ENCODE measurements at places on chromosomes 7 and 10.

GRCh38 chr7:108078211-108078673 is 51.9 kb downstream of the LAMB4 start:
- no peak for DNase-seq

DNA sequence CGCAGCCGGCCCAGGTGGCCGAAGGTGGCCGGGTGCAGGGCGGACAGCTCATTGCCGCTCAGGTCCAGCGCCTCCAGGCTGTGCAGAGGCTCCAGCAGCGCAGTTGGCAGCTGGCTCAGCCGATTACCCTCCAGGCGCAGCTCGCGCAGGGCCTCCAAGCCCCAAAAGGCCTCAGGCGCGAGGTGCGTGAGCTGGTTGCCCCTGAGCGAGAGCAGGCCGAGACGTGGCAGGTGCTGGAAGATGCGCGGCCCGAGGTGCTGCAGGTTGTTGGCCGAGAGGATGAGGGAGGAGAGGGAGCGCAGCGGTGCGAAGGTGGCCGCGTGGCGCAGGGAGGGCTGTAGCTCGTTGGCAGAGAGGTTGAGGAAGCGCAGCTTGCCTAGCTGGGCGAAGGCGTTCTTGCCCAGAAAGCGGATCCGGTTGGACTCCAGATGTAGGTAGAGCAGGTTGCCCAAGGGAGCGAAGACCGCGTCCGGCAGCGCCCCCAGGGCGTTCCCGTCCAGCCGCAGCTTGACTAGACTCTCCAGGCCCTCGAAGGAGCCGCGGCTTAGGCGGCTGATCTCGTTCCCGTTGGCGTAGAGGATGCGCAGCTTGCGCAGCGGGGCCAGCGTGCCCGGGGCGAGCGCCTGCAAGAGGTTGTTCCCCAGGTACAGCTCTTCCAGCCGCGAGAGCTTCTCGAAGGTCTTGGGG is 923 bp downstream of the TRIL start:
- DNase-seq: peak; percentile 80

GRCh38 chr7:114691605-114692004 is 230.3 kb upstream of the MDFIC start:
- DNase-seq: no peak

GRCh38 chr10:43336061-43336460 is 35.4 kb upstream of the FXYD4 start:
- DNase-seq: no peak

DNA sequence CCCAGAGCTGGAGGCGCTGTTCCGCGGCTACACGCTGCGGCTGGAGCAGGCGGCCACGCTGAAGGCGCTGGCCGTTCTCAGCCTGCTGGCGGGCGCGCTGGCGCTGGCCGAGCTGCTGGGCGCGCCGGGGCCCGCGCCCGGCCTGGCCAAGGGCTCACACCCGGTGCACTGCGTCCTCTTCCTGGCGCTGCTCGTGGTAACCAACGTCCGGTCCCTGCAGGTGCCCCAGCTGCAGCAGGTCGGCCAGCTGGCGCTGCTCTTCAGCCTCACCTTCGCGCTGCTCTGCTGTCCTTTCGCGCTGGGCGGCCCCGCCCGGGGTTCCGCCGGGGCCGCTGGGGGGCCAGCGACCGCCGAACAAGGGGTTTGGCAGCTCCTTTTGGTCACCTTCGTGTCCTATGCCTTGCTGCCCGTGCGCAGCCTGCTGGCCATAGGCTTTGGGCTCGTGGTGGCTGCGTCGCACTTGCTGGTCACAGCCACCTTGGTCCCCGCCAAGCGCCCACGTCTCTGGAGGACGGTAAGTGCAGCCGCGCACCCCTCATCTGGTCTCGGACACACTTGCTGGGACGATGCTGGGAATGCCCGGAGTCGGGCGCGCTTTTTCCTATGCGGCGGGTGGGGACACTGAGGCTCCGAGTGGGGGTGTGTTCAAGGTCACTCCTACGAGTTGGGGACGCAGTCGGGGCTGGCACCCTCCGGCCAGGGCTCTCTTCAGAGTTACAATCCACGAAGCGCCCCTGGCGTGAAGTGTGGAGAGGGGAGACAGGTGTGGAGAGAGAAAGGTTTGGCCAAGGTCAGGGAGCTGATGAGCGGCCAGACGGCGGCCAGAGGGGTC is 717 bp downstream of the ADCY1 start:
- DNase-seq: peak; percentile 80

DNA sequence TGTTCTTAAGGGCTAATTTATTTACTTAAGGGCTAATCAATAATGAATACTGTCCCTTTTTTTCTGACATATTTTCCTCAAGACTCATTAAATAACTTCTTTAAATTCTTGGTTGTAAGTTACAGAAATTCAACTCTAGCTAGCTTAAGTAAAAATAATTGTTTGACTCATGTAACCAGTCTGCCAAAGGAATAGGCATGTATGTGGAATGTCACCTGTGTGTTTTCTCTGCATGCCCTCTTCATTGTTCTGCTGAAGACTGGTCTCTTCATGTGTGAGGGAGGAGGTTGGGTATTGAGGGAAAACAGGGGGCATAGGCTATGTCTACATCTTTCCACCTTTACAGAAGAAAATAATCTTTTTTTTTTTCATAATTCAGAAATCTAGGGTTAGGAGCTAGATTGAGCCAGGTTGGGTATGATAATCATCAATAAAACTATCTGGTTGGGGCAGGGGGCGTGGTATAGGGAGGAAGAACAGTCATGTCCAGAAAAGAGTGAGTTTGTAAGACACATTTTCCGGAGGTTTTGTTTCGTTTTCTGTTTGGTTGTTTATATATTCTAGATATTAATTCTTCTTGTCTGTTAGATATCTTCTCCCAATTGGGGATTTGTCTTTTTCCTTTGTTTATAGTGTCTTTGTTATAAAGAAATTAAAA is 37.9 kb downstream of the EXOC4 start:
- DNase-seq: no peak

DNA sequence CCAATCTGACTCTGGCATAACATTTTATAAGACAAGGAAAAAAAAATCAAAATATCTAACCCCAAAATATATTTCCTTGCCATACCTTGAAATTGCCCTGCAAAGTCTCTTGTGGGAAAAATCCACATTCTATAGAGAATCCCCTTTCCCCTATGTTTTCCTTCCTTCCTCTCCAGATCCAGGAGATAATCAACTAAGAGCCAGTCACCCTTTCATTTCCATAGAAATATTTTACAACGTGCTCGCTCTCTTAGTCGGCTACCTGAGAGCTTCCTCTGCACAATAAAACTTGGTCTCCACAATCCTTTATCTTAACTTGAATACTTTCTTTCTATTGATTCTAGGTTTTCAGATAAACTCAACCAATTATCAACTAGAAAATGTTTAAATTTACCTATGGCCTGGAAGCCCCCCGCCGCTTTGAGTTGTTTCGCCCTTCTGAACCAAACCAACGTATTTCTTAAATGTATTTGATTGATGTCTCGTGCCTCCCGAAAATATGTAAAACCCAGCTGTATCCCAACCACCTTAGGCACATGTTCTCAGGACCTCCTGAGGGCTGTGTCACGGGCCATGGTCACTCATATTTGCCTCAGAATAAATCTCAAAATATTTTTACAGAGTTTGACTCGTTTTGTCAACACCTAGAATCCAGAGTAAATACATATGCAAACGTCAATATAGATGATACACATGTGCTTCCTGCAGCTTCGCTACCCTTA is 869 bp downstream of the PSAP start:
- DNase-seq: no peak

- no peak for DNase-seq
Observed at GRCh38 chr7:30633223-30633622, 38.5 kb downstream of the GARS1 start.

DNA sequence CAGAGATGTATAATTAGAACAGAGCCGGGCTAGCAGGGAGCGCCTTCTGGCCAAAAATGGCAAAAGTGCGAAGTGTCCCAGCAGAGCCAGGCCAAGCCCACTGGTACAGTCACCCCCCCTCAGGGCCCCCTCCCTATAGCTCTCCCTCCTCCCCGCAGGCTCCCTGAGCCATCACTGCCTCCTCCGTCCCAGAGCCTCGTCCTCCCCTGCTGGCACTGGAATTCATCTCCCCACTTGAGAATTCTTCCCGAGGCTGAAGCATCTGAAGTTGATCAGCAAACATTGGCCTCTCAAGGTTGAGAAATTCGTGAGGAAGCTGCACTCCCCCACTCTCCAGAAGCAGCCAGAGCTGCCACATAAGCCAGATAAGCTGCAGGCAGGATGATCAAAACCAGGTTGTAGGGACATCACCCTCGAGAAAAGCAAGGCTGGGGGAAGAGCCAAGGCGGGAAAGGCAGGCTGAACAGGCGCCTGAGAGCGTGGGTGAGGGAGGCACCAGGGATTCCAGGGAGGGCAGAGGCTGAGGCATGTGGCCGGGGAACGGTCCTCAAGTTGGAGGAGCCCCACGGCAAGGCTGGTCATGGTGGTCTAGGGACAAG is 23.4 kb downstream of the CAMK2G start:
- peak; percentile 81 for DNase-seq

DNA sequence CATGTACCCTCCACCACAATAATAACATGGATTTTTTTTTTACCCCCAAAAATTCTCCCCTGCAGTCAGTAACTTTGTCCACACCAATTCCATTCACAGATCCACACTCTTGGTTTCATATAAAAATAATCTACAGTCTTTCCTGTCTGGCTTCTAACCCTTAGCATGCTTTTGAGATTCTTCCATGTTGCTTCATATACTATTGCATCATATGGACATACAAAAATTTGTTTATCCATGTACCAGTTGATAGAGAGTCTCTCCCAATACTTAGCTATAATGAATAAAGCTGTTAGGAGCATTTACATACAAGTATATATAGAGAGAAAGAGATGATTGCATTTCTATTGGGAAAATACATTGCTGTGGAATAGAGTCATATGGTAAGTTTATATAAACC is 575.0 kb downstream of the XPNPEP1 start:
- DNase-seq: no peak

GRCh38 chr10:78717200-78717599 is 351.6 kb upstream of the ZMIZ1 start:
- no peak for DNase-seq

GRCh38 chr7:108452707-108453106 is 3.5 kb downstream of the NRCAM start:
- no peak for DNase-seq

DNA sequence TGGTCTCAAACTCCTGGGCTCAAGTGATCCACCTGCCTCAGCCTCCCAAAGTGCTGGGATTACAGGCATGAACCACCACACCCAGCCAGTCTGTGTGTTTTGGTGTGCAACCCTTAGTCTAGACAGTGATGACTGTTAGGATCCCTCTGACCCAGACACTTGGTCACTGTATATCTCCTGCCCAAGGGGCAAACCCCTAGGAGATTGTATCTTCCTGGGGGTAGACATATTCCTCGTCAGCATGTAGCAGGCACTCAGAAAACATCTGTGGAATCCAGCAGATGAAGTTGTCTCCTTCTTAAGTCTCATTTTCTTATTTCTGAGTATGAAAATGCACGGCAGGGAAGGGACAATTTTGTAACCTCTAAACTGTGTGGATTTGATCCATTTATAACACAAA is 292.5 kb downstream of the GFRA1 start:
- no peak for DNase-seq

GRCh38 chr10:24343686-24344085 is 134.7 kb downstream of the KIAA1217 start:
- no peak for DNase-seq

DNA sequence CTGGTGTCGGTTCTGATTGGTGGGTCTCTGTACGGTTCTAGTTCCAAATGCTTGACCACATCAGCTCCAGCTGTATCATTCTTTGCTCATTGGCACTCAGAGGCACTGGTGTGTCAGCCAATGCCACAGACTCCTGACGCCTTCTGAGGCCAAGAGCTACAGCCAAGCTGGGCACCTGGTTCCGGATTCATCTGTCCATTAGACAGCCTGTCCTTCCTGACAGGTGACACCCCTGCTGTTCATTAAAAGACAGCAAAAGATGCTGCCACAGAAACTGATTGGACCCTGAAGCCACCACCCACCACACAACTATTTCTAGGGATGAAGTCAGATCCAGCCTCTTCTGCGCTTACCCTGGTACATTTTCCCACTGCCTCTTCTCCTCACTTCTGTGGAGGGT is 35.6 kb downstream of the COL13A1 start:
- DNase-seq: no peak

DNA sequence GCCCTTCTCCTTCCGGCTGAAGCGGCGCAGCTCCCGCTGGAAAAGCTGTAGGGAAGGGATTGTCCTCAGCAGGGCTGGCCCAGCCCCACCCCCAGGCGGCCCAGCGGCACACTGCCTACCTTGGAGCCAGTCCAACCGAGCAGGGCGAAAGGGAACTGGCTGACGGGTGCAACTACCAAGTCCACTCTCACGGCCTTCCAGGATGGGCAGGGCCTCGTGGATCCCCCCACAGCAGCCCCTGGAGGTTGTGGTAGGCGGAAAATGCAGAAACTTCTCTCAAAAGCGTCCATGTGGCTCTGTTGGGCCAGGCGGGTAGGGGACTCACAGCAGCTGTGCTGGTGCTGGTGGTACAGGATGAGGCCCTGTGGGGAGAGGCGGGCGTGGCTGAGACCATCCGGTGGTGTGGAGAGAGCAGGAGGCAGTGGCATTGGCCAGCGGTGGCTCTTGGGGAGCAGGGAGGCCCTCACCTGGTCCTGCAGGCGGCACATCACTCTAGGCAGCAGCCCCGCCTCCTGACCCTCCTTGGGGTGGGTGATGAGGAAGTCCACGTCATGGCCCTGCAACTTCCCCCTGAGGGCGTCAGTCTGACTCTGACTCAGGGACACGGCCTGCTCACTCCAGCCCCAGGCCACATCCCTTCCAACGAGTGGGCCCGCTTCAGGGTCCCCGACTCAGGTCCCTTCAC is 8.4 kb upstream of the PGAM2 start:
- DNase-seq: peak; percentile 84

DNA sequence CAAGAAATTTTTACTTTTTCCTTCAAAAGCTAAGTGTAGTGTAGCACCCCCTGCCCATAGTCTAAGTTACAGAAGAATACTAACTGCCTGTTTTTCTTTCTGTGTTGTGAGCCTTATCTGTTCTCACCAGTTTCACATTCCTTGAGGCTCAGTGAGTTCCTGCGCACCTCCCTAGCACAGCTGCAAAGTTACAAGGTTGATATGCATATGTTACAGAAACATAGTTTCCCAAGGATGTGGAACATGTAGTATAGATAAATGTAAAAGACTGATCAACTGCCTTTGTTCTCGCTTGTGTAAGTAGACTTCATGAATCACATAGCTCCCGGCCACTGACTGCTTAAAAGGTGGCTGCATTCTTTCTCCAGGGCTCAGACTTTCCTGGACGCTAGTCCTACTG is 6.7 kb upstream of the ZNF33B start:
- no peak for DNase-seq

- DNase-seq: no peak
Observed at GRCh38 chr7:64651203-64651602, 14.7 kb upstream of the ZNF107 start.

- DNase-seq: no peak
Observed at GRCh38 chr10:64708884-64709681, 1187.9 kb downstream of the REEP3 start.

GRCh38 chr10:450463-450862 is 239.0 kb downstream of the DIP2C start:
- DNase-seq: no peak
